Mononuclear cell (primary cell): ENCODE measurements at places on chromosomes 16 and 17. TPM values are rescaled to one million over a fixed set of nuclear protein-coding genes. Genes with fewer than 3 reads are reported as not detected.

ITGA2B gene
- 54.5 TPM for total RNA-seq

CLEC10A gene
- total RNA-seq, result 8.6 TPM

SNX20 gene
- total RNA-seq, result 24.3 TPM

PRR29 gene
- total RNA-seq, result 0.21 TPM

ITGAE gene
- 23.1 TPM for total RNA-seq

RND2 gene
- 0.10 TPM for total RNA-seq

CFAP97D1 gene
- not detected for total RNA-seq

C17orf78 gene
- not detected for total RNA-seq

ALDOC gene
- 17.8 TPM for total RNA-seq

GOSR2 gene
- 27.5 TPM for total RNA-seq

PPL gene
- not detected for total RNA-seq

HAP1 gene
- total RNA-seq, result not detected

CSH1 gene
- not detected for total RNA-seq

KRT10 gene
- total RNA-seq, result 4.3 TPM

HBA1 gene
- total RNA-seq, result 28.3 TPM

ST6GALNAC1 gene
- 4.0 TPM for total RNA-seq

LPCAT2 gene
- total RNA-seq, result 13.0 TPM

C16orf86 gene
- total RNA-seq, result 6.8 TPM

PRR35 gene
- 0.10 TPM for total RNA-seq

CYB561 gene
- 5.1 TPM for total RNA-seq

ANKS3 gene
- 3.8 TPM for total RNA-seq

HSD17B2 gene
- total RNA-seq, result not detected

CCDC200 gene
- 0.31 TPM for total RNA-seq

GPR142 gene
- total RNA-seq, result not detected

SPNS3 gene
- 2.5 TPM for total RNA-seq

B3GNT9 gene
- total RNA-seq, result 2.0 TPM

TBC1D3B gene
- total RNA-seq, result not detected

SEPTIN12 gene
- not detected for total RNA-seq
